ENCODE measurements at places on chromosomes 5 and 9.

DNA sequence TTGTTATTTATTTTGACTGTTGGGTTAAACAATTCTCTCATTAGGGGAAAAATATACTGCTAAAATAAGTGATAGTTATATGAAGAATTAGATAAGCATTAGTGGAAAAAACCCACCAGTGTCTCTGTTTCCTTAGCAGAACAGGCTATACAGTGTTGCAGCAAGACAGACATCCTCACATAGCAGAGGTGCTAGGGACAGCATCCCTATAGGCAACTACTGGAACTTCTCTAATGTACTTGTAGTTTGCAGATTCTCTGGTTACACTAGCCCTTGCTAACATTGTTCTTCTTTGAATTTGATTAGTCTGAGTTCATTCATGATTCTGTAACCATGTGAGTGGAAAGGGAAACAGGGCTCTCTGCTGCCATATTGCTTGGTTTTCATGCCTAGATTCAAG, 661.8 kb upstream of the RGMB start:
- no peak for DNase-seq

DNA sequence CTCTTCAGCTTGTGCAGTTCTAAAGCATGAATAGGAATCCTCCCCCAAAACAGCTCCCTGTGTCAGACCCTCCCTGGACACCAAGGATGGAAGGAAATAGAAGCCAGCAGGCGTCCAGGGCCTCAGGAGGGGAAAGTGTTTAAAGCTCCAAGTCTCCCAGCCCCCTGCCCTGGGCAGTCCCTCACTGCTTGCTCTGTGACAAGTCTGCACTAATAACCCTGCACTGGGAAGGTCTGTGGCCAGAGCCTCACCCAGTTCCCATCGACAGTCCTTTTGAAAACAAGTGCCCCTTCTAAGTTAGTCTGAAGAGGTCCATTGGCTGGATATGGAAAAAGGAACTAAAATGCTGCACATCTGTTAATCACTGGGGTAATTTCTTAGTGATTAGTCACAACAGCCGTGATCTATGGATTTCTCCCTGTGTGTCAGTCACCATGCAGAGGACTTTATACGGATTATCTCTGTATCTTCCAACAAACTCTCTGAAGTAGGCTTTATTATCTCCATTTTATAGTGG, 195.3 kb downstream of the FBXL7 start:
- no peak for DNase-seq

- no peak for DNase-seq
These were observed 181.6 kb upstream of the NUDT12 start for GRCh38 chr5:103744159-103744558.

GRCh38 chr5:121706686-121707085, 145.0 kb upstream of the FTMT start:
- DNase-seq = no peak

- no peak for DNase-seq
These were observed 22.6 kb downstream of the ASS1 start for GRCh38 chr9:130467316-130467715.

GRCh38 chr9:100083448-100084127, 15.2 kb downstream of the ERP44 start:
- no peak for DNase-seq

GRCh38 chr5:151829370-151829769, 57.6 kb downstream of the G3BP1 start:
- no peak for DNase-seq

DNA sequence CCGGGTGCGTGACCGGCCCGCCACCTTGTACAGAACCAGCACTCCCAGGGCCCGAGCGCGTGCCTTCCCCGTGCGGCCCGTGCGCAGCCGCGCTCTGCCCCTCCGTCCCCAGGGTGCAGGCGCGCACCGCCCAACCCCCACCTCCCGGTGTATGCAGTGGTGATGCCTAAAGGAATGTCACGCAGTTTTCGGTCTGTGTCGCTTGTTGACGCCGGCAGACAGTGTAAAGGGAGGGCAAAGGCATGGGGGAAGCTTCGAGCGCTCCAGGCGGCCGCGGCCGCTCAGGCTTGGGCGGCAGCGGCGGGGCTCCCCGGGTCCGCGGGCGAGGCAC, 1.3 kb downstream of the LRRC26 start:
- DNase-seq = no peak

All from hypothalamus (tissue), 51 donors.